ENCODE measurements at places on chromosomes 7 and 10. TPM values are rescaled to one million over a fixed set of nuclear protein-coding genes. Genes with fewer than 3 reads are reported as not detected.

DNA sequence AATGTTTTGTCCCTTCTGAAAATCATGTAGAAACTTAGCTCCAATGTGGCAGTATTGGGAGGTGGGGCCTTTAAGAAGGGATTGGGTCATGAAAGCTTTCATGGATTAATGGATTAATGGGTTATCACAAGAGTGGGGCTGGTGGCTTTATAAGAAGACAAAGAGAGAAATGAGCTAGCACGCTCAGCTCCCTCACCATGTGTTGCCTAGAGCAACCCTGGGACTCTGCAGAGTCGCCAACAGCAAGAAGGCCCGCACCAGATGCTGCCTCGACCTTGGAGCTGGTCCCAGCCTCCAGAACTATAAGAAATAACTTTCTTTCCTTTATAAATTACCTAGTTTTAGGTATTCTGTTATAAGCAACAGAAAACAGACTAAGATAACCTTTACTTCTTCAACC lies 74.9 kb upstream of the HECW1 start:
- DNase-seq, result no peak

GRCh38 chr10:11164803-11165590 lies 147.3 kb downstream of the CELF2 start:
- peak; percentile 71 for DNase-seq

- peak; percentile 60 for DNase-seq
These were observed 22.2 kb upstream of the CPXM2 start for GRCh38 chr10:123913688-123914268.

GRCh38 chr7:26630361-26630760 lies 234.0 kb downstream of the SKAP2 start:
- no peak for DNase-seq

Gene MRLN
- total RNA-seq, result not detected

Gene CYP3A7
- not detected for total RNA-seq

Gene ADAP1
- total RNA-seq, result 4.9 TPM
